ENCODE measurements at places on chromosomes 5 and 9.

- DNase-seq: peak; percentile 66
These were observed 24.2 kb downstream of the TRIO start for GRCh38 chr5:14167211-14167845.

DNA sequence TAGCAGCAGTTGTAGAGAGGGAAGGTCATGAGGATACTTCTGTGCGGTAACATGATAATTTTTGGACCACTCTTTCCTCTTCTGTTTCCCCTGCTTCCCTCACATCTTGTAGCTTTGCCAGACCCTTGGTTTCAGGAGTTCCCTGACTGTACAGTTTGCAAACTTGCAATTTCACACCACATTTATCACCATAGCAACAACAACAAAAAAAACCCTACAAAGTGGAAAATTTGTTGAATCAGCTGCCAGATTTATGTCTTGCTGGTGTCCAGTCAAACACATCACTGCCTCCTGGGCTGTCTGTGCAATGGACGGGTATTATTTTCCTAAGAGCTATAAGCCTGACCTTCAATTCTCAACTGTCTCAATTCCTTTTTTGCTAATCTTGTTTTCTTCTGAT is 751.6 kb downstream of the TLR4 start:
- no peak for DNase-seq

GRCh38 chr5:154312576-154312975 is 122.0 kb downstream of the GALNT10 start:
- peak; percentile 58 for DNase-seq

GRCh38 chr5:56003679-56004078 is 8.9 kb upstream of the IL6ST start:
- DNase-seq: peak; percentile 29

GRCh38 chr9:109734814-109735213 is 45.2 kb upstream of the PALM2AKAP2 start:
- no peak for DNase-seq

GRCh38 chr5:72539726-72540125 is 32.5 kb upstream of the ZNF366 start:
- DNase-seq: no peak

- peak; percentile 34 for DNase-seq
These were observed 1.5 kb downstream of the SH3GLB2 start for GRCh38 chr9:129026442-129027223.

DNA sequence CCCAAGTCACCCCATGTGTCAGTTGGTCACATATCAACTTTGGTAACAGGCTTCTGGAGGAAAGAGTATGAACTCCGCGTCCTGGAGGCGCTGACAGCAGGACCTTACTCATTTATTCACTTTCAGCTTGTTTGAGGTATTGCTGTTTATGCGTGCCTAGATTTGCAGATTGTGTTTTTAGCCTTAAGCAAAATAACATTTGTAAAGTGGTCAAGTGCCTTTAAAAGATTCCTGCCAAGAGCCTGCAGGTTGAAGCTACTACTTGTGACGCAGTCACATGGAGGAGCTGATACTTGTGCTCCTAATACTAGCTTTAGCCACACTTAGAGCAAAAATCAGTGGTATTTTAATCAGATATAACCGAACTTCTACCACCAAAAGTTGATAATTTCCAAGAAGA is 351.3 kb downstream of the ADGRV1 start:
- no peak for DNase-seq

Data from EH (cell line).